ENCODE measurements at places on chromosomes 2 and 18. TPM values are rescaled to one million over a fixed set of nuclear protein-coding genes. Genes with fewer than 3 reads are reported as not detected.

DNA sequence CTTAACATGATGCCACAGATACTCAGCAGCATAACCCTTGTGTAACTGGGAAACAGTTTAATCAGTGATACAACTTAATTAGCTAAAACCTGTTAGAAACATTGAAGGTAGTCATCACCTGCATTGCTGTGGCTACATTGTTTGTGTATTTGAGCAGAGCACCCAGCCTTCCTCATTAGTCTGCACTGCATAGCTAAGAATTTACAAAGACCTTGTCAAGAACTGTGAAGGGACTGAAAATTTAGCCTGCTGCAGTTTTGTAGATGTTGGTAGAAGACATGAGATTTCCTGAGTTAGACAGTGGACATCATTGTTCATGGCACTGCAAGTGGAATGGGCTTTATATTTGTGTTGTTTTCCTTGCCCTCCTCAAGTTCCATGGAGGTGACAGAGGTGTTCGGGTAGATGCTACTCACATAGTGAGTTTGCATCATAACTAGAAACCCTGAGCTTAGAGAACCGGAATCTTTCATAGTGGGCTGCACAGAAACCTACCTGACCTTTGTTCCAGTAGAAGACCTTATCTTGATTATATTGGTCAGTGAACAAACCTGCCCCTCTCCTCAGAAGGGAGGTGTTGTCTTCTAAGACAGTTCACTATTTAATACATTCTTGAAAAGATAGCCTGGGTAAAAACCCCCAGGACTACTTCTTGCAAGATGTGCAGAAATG lies 12.5 kb downstream of the VAPA start:
- DNase-seq: no peak

DNA sequence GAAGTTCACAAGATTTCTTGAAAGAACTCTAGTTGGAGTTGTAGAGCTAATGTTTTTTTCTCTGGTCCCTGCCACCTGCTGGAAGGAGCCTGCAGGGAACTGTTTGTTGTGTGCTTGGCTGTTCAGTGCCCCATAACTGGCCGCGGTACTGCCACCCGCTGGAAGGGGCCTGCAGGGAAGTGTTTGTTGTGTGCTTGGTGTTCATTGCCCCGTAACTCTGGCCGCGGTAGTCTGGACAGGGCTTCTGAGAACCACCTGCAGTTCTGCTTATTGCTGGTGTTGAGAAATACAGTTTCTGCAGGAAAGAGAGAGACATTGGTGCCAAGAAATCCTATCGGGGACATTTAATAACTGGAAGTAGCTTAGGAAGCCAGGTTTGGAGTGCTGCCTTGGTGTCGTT lies 58.1 kb downstream of the AGAP1 start:
- peak; percentile 10 for DNase-seq

- DNase-seq: no peak
Measured at GRCh38 chr2:27990030-27990590, 99.6 kb downstream of the BABAM2 start.

- DNase-seq: peak; percentile 33
Measured at GRCh38 chr2:143246815-143247744, 117.9 kb downstream of the ARHGAP15 start.

- no peak for DNase-seq
Measured at GRCh38 chr18:31399306-31400032, 22.9 kb downstream of the DSG4 start.

DNA sequence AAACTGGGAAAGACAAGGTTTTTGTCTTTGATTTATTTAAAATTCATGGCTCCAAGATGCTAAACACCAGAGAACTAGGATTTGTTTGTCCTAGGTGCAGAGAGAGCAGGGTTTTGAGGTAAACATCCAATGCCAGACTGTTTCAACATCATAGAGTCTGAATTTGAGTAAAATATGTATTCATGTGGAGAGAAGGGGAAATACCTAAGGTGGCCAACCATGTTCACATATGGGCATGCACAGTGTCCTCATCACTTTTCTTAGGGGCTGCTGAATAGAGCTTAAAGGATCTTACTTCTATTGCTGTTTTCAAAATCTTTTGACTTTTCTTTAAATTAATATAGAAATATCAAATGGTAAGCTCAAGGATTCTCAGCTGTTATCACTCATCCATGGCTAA lies 287.0 kb upstream of the CCDC68 start:
- DNase-seq: no peak

DNA sequence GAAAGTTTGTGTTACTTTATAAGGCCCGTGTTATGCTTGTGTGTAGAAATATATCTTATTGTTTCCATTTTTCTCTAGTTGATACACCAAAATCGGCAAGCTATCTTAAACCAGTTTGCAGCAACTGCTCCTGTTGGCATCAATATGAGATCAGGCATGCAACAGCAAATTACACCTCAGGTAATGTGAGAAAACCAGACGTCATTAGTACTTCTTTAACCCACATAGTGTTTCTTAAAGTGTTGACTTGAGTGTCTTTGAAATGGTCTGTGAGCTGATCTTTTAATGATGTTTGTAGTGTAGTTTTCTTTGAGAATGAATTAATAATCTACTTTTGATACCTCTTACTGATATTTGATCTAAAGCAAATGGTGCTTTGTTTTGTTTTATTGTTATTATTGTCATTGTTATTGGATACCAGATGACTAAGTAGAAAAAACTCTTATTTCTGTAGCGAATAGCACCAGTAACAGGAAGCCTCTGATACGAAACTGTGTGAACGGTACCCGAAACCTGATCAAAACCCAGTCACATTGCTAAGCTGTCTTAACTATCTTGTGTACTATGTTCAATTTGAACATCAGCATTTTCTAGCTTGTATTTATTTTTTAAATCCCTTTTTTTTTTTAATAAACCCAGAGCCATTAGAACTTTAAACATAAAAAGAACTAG lies 53.7 kb downstream of the PTRHD1 start:
- no peak for DNase-seq

DNA sequence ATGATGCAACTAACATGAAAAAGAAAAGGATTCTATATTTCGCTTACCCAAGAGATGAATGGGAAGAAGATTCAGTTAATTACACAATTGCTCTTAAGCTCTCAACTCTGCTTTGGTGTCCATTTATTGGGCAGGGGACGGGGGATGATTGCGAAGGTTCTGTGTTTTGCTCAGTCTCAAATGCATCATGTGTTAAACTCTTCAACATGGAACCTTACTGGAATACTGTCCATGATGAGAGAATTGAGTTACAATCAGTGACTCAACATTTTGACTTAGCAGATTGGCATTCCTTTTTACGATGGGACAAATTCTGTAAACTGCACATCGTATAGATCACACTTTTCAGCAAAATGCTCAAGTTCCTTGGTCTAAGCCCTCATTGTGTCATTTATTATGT lies 135.6 kb downstream of the RBMS1 start:
- no peak for DNase-seq

DNA sequence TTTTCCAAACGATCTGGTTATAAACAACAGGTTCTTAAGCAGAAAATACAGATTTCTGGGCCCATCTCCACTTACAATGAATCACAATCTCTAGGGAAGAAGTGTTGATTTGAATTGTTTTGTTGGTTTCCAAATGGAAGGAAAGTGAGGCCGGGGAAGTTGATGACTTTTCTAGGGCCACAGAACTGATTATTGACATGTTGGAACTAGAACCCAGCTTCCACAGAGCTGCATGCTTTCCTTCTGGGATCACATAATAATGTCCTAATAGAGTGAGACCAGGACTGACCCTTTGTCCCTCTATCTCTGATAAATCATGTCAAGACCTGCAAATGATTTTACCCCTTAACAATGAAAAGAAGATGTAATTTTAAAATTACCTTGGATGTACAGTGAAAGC lies 332.2 kb downstream of the OSR1 start:
- DNase-seq: no peak

- DNase-seq: no peak
Measured at GRCh38 chr2:239114616-239115265, 266.9 kb downstream of the TWIST2 start.

GRCh38 chr2:204881655-204882054 lies 336.4 kb downstream of the PARD3B start:
- DNase-seq: peak; percentile 8

GRCh38 chr2:99571954-99572353 lies 82.1 kb upstream of the REV1 start:
- no peak for DNase-seq

GRCh38 chr2:233075966-233076339 lies 15.8 kb downstream of the INPP5D start:
- DNase-seq: peak; percentile 36

DNA sequence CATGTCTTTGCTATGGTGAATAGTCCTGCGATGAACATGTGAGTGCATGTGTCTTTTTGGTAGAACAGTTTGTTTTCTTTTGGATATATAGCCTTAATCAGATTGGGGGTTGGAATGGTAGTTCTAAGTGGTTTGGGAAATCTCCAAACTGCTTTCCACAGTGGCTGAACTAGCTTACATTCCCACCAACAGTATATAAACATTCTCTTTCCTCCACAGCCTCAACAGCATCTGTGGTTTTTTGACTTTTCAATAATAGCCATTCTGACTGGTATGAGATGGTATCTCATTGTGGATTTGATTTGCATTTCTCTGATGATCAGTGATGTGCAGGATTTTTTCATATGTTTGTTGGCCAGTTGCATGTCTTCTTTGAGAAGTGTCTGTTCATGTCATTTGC lies 112.2 kb upstream of the SESTD1 start:
- no peak for DNase-seq

DNA sequence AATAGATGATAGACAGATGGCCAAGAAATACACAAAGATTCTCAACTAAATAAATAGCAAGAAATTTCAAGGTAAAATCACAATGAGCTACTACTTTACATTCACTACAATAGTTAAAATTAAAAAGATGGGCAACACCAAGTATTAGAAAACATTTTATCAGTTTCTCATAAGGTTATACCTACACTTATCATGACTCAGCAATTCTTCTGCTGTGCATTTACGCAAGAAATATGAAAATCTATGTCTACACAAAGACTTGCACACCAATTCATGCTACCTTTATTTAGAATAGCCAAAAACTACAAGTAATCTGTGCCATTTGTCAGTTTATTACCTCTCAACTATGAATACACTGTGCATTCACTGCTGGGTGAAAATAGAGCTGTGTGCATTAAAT lies 937.4 kb upstream of the NRXN1 start:
- no peak for DNase-seq

DNA sequence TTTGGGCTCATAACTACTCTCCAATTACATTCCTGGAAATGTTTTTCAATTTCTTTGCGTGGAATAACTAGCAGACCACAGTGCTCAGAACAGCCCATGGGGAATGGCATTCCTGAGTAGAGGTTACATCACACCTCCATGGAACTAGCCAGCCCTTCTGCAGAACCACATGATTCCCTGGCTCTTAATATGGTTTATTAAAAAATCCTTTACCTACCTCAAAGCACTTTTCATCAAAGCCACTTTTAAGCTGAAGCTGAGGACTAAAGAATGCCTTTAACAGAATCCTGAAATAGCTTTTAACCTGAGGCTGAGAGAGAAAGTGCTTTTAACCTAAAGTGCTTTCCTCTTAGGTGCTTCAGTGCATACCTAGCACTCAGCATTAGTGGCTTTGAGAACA lies 376.3 kb downstream of the ARHGAP15 start:
- DNase-seq: no peak

- no peak for DNase-seq
Measured at GRCh38 chr2:107542314-107542740, 284.4 kb upstream of the RGPD4 start.

- DNase-seq: no peak
Measured at GRCh38 chr18:47203626-47204464, 27.7 kb upstream of the IER3IP1 start.

GRCh38 chr2:1502891-1503304 lies 89.6 kb downstream of the TPO start:
- no peak for DNase-seq

DNA sequence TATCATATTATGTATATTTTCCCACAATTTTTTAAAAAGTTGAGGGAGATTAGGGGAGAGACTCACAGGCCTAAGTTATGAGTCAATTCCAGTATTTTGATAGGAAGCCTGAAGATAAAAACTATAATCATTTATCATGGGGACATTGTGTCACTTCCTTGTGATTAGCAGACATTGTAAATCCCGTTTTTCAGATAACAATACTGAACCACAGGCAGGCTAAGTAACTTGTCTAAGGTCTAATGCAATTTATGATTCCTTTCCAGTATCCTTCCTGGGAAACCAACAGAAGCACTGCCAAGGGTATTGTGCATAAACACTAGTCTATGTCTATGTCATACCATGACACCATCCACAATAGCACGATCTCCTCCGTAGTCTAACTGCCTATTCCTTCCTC lies 235.2 kb upstream of the PIK3C3 start:
- no peak for DNase-seq

- no peak for DNase-seq
Measured at GRCh38 chr2:20436716-20437470, 10.0 kb upstream of the RHOB start.

- no peak for DNase-seq
Measured at GRCh38 chr2:167794554-167795255, 452.7 kb downstream of the STK39 start.

EML6 gene
- 0.16 TPM for total RNA-seq

ZRANB3 gene
- 16.5 TPM for total RNA-seq

RELCH gene
- total RNA-seq: 20.7 TPM

ZNF804A gene
- not detected for total RNA-seq

PKDCC gene
- not detected for total RNA-seq

CRYGC gene
- total RNA-seq: not detected
